ENCODE measurements at places on chromosomes 11 and 22. TPM values are rescaled to one million over a fixed set of nuclear protein-coding genes. Genes with fewer than 3 reads are reported as not detected.

GRCh38 chr11:103662880-103663279 is 373.6 kb upstream of the DDI1 start:
- DNase-seq: no peak

GRCh38 chr11:47408598-47409439 is 429 bp downstream of the SLC39A13 start:
- no peak for DNase-seq

GRCh38 chr11:26350002-26350401 is 18.1 kb downstream of the ANO3 start:
- DNase-seq: no peak

- DNase-seq: no peak
Measured at GRCh38 chr11:131764126-131764525, 393.7 kb downstream of the NTM start.

DNA sequence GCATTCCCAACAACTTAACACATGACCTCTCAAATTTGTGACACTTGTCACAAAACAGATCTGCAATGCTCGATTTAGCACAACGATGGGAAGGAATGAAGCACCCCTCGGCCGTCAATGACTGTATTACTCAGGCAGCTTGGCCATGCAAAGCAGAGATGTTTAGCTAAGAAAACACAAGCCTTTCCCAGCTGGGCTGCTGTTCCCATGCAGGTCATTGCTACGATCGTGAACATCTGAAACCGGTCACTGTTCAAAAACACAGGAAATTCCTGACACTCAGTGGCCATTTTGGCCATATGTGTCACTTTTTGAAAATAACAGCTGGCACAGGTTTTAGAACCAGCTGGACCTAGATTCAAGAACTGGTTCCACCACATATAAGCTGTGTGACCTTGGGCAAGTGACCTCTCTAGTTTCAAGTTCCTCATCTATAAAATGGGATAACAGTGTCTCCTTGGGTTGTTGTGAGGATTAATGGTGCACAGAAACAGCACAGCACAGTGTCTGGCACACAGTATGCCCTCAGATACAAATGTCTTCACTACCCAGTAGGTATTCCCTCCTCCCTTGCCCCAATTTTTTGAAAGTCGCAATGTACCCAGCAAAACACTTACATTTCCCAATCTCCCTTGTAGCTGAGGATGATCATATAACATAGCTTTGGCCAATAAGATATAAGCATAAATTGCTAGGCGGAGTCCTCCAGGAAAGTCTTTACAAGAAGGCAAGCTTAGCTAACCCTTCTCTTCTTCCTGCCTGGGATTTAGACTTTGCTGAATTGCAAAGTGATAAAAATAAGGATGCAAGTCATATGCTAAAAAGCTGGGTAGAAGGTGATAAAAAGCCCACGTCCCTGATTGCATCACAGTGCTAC is 93.1 kb downstream of the C11orf58 start:
- DNase-seq: no peak

DNA sequence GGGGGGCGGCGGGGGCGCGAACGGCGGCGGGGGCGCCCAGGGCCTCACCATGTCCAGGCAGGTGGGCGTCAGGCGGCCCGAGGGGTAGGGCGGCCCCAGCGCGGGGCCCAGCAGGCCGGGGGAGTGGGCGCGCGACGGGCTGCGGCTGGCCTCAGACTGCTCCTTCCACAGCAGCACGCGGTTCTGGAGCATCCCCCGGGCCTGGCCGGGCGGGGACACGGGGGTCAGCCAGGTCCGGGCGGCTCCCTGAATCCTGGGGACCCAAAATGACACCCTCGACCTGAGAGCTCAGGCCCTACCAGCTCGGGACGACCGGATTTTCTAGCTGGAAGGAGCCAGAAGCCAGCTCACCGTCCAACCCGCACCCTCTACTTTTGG is 5.5 kb upstream of the SLC16A8 start:
- no peak for DNase-seq

DNA sequence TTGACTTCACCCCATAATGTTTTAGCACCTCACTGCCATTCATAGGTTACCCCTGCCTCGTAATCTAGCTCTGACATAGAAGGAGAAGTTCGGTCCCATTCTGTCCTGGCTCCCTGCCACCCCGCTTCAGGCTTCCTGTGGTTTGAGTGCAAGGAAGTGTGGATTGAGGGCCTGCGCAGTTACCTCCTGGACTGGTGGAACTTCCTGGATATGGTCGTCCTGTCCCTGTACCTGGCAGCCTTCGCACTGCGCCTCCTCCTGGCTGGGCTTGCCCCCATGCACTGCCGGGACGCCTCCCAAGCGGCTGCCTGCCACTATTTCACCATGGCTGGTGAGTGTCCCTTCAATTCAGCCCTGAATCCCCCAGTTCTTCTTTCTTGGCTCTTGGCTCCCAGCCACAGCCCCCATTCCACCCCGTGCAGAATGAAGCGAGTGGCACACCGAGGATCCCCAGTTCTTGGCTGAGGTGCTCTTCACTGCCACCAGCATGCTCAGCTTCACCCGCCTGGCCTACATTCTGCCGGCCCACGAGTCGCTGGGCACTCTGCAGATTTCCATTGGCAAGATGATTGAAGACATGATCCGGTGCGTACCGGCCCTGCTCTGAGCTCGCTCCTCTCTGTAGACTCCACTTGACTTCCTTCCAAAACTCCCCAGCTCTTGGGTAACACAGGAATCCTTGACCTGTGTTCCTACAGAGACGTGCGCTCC is 15.4 kb downstream of the ART5 start:
- no peak for DNase-seq

- DNase-seq: no peak
Measured at GRCh38 chr11:106242718-106243415, 165.4 kb downstream of the AASDHPPT start.

- DNase-seq: no peak
Measured at GRCh38 chr11:132220474-132220873, 850.1 kb downstream of the NTM start.

- DNase-seq: no peak
Measured at GRCh38 chr11:19110295-19110694, 6.7 kb upstream of the ZDHHC13 start.

DNA sequence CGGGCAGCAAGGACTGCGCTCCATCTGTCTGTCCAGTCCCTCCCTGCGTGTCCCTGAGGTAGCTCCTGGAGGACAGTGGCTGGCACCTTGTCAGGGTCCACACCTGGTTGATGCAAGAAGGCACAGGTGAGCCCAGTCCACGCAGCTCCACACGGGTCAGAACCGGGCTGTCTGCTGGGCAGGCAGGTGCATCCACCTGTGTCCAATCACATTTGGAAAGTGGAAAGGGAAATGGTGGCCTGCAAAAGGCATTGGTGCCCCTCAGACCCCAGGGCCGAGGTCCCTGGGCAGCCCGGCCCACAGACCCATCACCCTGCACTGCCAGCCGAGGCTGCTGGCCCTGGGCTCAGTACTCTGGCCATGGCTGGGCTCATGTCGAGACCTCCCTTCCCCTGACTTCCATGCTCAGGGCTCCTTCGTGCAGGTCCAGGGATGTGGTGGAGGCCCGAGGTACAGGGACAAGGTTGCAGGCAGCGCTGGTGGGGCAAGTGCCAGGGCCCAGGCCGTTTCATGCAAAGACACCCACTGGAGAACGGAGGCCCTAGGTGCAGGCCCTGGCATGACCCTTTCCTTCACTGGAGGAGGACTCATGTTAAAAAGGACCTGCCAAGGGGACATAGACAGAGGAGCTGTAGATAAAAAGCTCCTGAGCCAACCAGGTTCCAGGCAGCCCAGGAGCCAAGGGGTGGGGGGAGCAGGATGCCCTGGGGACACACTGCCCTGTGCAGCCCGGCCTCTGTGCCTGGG is 38.9 kb upstream of the TH start:
- DNase-seq: no peak

The ZPR1 gene
- 20.2 TPM for total RNA-seq

The PRRG4 gene
- 1.3 TPM for total RNA-seq

All from hematopoietic multipotent progenitor cell (in vitro differentiated cells).